Ovary (tissue), 10 donors: ENCODE measurements at places on chromosomes 5 and 9.

DNA sequence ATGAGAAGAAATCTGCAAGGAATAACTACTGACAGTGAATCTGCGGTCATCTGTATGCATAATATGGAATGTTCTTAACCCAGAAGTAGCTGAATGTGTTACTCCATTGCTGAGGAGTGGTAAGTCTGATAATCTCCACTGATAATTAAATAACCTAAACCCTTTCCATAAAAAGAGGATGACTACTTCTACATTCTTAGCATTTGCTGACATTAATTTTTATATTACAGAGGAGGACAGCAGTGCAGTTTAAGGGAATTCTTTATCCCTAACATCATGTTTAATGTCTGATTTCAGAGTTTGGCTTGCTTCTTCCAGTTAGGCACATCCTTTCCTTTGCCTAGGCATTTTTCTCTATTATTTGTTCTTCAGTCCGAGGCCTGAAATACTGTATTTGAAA is 52.2 kb downstream of the CDC42SE2 start:
- DNase-seq: no peak

DNA sequence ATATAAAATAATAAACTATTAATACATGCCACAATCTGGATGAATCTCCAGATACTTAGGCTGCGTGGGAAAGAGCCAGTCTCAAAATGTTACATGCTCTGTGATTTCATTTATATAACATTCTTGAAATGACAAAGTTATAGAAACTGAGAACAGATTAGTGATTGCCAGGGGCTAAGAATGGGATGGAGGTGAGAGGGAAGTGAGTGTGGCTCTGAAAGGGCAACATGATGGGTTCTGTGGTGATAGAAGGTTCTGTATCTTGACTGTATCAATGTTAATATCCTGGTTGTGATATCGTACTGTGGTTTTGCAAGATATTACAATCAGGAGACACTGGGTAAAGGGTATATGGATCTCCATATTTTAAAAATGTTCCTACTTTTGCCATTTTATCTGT is 50.7 kb downstream of the SPEF2 start:
- DNase-seq: no peak

- DNase-seq: peak; percentile 17
Observed at GRCh38 chr9:34459356-34459755, 751 bp downstream of the DNAI1 start.

DNA sequence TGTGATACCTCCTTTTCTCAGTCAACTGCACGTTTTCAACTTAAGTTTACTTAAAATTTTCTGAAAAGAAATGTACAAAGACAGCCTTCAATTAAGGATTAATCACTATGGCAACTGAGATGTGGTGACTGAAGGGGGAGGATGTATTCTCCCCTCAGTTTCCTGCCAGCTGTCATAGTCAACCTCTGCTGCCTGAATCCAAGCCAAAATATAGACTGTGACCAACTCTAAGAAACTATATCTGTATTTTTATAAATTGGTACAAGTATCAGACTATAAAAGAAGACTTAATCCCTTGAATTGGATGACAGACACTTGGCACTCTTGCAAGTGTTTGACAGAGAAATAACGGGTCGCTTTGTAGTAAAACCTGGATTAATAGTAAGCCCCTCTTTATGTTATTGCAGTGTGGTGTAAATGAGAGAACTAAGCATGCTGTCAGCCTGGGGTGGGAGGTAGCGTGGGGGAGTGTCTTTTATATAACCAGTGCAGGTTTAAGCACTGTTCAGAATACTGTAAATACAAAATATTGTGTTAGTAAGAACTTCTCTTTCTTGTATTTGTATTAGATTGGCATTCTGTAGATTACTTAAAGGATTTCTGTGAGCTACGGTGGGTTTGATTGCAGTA is 106.4 kb downstream of the ERCC6L2 start:
- DNase-seq: no peak

GRCh38 chr9:26677965-26678706 is 214.5 kb downstream of the CAAP1 start:
- no peak for DNase-seq

GRCh38 chr5:34511915-34512314 is 144.2 kb upstream of the RAI14 start:
- DNase-seq: no peak

DNA sequence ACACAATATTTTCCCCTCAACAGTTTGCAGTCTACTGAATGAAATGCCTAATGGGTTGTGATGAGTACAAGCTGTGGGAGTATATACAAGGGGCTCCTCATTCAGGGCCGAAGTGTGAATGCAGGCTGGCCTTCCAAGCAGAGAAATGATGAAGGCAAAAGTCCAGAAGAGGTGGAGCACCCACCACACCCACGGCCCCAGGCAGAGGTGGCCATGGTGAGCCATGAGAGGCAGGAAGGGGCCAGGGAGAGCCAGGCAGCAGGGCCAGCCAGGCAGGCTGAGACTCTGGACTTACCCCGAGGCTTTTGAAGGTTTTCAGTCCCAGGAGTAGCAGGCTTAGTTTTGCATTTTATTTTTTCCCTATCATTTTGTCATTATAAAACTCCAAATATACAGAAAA is 218.1 kb downstream of the AUH start:
- no peak for DNase-seq

- DNase-seq: no peak
Observed at GRCh38 chr5:179311091-179311470, 34.2 kb downstream of the ADAMTS2 start.

DNA sequence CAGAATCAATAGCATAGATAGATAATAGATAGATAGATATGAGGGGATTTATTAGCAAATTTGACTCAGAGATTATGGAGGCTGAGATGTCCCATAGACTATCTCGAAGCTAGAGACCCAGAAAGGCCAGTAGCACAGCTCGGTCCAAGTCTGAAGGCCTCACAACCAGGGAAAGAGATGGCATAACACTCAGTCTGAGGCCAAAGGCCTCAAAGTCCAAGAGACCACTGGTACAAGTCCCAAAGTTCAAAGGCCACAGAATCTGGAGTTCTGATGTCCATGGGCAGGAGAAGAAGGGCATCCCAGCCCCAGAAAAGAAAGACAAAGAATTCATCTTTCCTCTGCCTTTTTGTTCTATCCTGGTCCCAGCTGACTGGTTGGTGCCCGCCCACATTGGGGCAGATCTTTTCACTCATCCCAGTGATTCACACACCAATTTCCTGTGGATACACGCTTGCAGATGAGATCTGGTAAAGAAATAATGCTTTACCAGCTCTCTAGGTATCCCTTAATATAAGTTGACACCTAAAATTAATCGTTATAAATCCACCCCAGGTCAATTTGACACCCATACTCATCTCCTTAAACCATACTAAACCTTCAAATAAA is 127.8 kb upstream of the FBN2 start:
- DNase-seq: no peak

GRCh38 chr9:14585730-14586473 is 107.3 kb downstream of the ZDHHC21 start:
- DNase-seq: no peak

- DNase-seq: no peak
Observed at GRCh38 chr5:32551865-32552264, 33.5 kb upstream of the SUB1 start.

DNA sequence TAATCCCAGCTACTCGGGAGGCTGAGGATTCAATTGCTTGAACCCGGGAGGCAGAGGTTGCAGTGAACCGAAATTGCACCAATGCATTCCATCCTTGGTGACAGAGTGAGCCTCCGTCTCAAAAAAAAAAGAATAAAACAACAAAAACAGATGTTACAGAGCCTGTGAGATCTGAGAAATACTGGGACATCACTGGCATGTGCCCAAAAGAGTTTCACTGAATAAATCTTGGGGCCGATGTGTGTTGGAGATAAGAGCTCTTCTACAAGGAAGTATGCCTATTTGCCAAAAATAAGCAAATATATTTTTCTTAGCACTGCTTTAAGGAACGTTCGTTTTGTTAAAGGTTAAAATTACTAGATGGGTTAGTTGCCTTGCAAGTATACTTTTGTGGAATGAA is 55.1 kb downstream of the KIAA1958 start:
- no peak for DNase-seq

DNA sequence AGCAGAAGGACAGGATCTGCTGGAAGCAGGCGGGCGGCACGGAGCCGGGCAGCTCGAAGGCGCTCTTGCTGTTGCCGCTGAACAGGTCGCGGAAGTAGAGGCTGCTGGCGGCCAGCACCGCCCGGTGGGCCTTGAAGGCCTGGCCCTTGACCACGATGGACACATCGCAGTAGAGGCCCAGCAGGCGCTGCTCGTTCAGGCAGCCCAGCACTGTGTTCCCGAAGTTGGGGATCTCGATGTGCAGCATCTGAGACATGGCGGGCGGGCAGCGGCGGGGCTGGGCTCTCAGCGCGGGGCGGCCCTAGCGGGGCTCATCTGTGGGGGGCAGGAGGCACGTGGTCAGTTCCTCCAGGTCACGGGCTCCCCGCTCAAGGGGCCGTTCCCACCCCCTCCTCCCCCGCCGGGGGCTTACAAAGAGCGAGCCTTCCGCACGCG is 44.8 kb downstream of the NACC2 start:
- DNase-seq: peak; percentile 40

GRCh38 chr9:106931466-106931865 is 68.5 kb downstream of the ZNF462 start:
- DNase-seq: no peak
